ENCODE measurements at places on chromosomes 12 and 14.

DNA sequence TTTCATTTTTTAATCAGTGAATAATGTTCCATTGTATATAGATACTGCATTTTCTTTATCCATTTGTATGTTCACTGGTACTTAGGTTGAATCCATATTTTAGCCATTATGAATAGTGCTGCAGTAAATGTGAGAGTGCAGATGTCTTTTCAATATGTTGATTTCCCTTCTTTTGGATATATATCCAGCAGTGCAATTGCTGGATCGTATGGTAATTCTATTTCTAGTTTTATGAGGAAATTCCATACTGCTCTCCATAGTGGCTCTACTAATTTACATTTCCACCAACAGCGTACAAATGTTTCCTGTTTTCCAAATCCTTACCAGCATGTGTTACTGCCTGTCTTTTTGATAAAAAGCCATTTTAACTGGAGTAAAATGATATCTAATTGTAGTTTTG is 288.5 kb upstream of the GARIN2 start:
- no peak for DNase-seq

- DNase-seq: no peak
Observed at GRCh38 chr12:62622177-62622576, 155.6 kb downstream of the MON2 start.

DNA sequence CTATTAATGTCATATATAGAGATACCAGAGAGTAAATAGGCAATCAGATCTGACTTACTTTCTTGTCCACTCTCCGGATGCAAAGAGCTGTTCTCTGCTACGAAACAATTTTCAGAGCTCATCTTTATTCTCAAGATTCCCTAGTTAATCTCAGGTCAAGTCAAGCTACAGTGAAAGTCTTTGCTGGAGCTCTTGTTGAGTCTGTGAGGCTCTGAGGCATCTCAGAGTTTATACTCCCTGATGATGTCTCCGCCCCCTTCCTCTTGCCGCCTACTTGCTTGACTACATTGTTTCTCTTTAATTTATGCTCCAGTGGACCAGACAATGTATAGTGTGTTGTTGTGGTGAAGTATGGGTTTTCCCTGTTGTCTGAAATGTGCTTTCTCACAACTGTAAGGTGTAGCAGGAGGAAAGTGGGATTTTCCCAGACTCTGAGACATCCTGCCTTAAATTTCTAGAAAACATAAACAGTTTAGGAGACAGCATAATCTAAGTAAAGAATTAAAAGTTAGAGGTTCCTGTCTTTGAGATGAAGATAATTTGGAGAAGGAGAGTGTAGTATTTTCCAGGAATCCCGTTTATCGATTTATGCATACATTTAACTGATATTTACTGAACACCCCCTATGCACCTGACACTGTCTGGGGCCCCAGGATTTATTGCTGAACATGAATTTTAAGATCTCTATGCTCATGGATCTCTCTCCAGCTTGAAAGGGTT is at the start of gene CD69:
Gene CD69 (minus strand): TSS at position 203 of the 720 bp plus-strand sequence. CDS start 81 bp downstream, at position 122.
- DNase-seq: no peak

DNA sequence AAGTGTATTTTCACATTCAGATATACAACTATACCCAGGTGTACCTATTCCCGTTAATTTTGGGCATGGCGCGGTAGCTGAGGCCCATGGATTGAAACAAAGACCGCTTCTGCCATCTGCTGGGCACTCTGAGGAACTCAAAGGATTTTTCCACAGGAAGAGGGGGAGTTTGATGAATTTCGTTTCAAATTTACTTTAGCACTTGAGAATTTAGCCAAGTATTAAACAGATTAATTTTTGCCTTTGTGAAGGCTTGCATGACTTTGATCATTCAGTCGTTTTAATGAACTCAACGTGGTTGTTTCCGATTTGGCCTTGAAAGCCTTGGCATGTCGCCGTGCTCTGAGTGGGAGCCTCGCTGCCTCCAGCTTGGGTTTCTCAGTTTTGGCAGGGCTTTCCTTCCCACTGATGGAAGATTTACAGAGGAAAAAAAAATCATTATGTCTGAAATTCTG is 153.2 kb upstream of the DDHD1 start:
- DNase-seq: peak; percentile 51

GRCh38 chr14:51096870-51097269 is 2.0 kb upstream of the TRIM9 start:
- no peak for DNase-seq

DNA sequence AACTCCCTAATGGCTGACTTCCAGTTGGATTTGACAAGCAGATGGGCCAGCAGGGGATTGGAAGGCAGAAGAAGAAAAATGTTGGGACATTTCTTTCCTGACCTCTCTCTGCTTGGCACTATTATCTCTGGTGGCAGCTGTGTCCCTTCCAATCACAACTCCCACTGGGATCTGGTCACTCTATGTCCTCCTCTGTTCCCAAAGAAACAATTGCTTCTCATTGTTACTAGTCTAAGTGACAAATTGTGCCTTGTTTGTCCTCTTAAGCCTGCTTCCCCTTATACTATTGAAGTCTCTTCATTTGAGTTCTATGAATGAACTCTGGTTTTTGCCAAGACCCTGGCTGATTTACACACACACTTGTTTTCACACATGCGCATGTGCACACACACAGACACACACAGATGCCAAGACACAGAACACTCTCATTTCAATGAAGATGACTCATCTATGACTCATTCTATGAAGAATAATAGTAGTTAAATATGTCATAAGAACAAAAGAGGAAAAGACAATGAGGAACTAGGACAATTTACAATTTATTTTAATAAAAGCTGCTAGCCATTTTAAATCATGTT is 83.0 kb upstream of the FAR2 start:
- no peak for DNase-seq

DNA sequence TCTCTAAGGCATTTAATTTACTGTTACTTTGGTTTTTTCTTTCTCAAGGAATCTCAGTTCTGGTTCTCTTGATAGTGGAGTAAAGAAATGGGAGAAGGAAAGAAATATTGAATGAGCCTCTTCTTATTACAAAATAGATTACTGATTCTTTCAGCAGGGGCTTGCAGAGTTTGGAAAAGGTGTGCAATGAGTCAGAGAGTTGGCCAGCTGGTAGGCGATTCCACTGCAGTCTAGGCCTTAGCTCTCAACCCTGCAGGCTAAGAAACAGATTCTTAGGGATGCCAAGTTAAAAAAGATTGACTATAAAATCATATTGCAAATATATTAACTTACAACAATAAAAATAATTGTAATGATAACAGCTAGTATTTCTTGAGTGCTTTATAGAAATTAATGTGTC is 25.8 kb downstream of the NR1H4 start:
- no peak for DNase-seq
